ENCODE measurements at places on chromosomes 13 and 19. TPM values are rescaled to one million over a fixed set of nuclear protein-coding genes. Genes with fewer than 3 reads are reported as not detected.
A peak's percentile ranks its signal among the peaks of the same experiment; 100 is the strongest.

DNA sequence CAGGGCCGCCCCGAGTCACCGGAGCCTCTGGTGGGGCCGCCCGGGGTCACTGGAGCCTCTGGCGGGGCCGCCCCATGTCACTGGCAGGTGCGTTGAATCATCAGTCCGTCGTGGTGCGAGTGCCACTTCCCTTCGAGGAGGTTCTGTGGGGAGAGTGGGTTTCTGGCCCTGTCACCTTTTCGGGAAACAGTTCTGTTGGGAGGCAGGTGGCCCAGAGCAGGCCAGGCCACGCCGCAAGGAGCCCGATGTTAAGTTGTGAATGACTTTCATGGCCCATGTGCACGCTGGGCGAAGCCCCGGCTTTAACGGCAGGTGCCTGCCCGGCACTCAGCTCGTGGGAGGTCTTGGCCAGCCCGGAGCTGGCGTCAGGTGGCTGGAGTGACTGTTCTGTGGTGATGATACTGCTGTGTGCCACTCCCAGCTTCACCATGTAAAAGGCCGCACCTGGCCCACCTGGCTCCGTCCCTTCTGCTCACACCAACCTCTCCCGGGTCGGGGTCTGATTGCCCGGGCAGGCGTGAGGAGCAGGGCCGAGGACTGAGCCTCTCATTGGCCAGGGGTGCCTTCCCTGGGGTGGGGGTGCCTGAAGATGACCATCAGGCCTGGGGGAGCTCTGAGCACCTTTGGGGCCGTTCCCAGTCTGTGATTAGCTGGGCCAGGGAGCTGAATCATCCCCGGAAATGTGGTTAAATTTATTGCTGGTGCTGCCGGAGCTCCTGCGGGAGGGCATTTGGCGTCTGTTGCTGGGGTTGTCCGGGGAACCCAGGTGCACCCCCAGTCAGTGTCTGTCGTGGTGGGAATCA is 29.2 kb downstream of the CSNK1G2 start:
- H3K36me3 ChIP-seq = peaks cover 21% of the 10 kb centered on the region
- no peaks in the 10 kb centered on the region for H3K4me1 ChIP-seq
- no peak for DNase-seq

NCAN gene
- not detected for total RNA-seq

PPP1R12C gene
- total RNA-seq = 120 TPM

GRCh38 chr19:55626350-55626749 is 2.0 kb upstream of the ZNF784 start:
- H3K27ac ChIP-seq = no peak overlapping the region
- no peak overlapping the region for H3K4me3 ChIP-seq
- no peaks in the 10 kb centered on the region for H3K36me3 ChIP-seq
- H3K4me1 ChIP-seq = peaks cover 8% of the 10 kb centered on the region
- H3K27me3 ChIP-seq = no peaks in the 10 kb centered on the region

- H3K27me3 ChIP-seq = no peaks in the 10 kb centered on the region
- H3K4me3 ChIP-seq = no peak overlapping the region
- H3K4me1 ChIP-seq = no peaks in the 10 kb centered on the region
- H3K36me3 ChIP-seq = no peaks in the 10 kb centered on the region
- H3K27ac ChIP-seq = no peak overlapping the region
These were observed 77.6 kb downstream of the TSC22D1 start for GRCh38 chr13:44498502-44498901.

- no peaks in the 10 kb centered on the region for H3K36me3 ChIP-seq
- H3K4me3 ChIP-seq = no peak overlapping the region
- no peaks in the 10 kb centered on the region for H3K4me1 ChIP-seq
- no peak overlapping the region for H3K27ac ChIP-seq
- DNase-seq = no peak
These were observed 1539.4 kb downstream of the EFNB2 start for GRCh38 chr13:104996022-104996421.

DNA sequence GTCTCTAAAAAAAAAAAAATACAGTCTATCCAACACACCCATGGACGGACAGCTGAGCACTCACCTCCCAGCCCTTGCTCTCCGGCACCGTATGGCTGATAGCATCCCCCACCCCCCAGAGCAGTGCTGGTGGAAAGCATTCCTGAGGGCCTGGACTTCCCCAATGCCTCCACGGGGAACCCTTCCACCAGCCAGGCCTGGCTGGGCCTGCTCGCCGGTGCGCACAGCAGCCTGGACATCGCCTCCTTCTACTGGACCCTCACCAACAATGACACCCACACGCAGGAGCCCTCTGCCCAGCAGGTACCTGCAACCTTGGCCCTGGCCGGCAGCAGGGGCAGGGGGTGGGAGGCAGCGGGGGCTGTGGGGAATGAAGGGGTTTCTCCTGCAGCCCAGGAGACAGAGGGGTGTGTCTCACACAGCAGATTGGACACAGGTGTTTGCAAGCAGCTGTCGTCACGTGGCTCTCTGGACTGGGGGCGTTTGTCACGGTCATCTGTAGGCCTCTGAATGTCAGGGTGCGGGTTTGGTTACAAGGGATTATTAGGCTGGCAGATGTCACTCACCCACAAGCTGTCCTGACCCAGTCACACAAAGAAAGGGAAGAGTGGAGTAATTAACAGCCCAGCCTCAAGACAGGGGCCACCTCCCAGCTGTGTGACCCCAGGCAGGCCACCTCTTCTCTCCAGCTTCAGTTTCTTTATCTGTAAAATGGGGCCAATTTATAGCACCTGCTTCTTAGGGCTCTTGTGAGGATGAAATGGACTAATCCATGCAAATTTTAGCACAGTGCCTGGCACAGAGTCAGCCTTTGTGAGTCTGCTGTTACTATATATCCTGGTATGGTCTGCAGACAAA is 19.3 kb downstream of the PLD3 start:
- no peak overlapping the region for H3K27ac ChIP-seq
- no peak for DNase-seq
- H3K4me1 ChIP-seq = peaks cover 7% of the 10 kb centered on the region

FBL gene
- 123 TPM for total RNA-seq

SPRED3 gene
- total RNA-seq = 1.6 TPM

- no peak for DNase-seq
- no peaks in the 10 kb centered on the region for H3K27me3 ChIP-seq
- no peak overlapping the region for H3K4me3 ChIP-seq
- peak overlapping the region; percentile 88 for H3K27ac ChIP-seq
These were observed 8.2 kb downstream of the BCKDHA start for GRCh38 chr19:41405776-41406175.

ADGRL1 gene
- total RNA-seq = 26.3 TPM

ZNF540 gene
- total RNA-seq = 6.1 TPM

DNA sequence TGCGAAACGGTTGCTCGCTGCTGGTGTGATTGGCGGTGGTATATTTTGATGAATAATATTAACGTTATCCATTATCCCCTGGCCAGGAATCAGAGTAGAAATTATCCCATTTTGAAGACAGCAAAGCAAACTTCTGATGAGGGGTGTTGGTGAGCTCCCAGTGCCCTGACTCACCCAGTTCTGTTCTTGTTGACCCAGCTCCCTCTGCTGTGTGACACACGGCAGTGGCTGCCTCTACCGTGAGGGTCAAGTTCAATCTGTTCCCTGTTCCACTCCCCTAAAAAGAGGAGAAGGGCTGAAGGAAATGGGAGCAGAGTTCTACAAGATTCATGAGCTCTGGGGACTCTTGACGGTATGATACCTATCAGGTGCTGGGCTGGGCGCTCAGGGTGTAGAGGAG is 2.0 kb downstream of the CAMSAP3 start:
- peaks cover 33% of the 10 kb centered on the region for H3K27me3 ChIP-seq
- no peak overlapping the region for H3K27ac ChIP-seq
- DNase-seq = no peak
- no peaks in the 10 kb centered on the region for H3K4me1 ChIP-seq

CLEC11A gene
- 13.3 TPM for total RNA-seq

GRCh38 chr13:41568972-41569351 is 111.6 kb downstream of the RGCC start:
- H3K36me3 ChIP-seq = peaks cover 4% of the 10 kb centered on the region
- H3K4me3 ChIP-seq = no peak overlapping the region
- DNase-seq = no peak

DMKN gene
- total RNA-seq = 79.8 TPM

GRCh38 chr19:6779206-6779605 is 6.7 kb downstream of the VAV1 start:
- H3K4me3 ChIP-seq = no peak overlapping the region
- H3K36me3 ChIP-seq = no peaks in the 10 kb centered on the region
- peaks cover 12% of the 10 kb centered on the region for H3K4me1 ChIP-seq
- H3K27ac ChIP-seq = no peak overlapping the region

DNA sequence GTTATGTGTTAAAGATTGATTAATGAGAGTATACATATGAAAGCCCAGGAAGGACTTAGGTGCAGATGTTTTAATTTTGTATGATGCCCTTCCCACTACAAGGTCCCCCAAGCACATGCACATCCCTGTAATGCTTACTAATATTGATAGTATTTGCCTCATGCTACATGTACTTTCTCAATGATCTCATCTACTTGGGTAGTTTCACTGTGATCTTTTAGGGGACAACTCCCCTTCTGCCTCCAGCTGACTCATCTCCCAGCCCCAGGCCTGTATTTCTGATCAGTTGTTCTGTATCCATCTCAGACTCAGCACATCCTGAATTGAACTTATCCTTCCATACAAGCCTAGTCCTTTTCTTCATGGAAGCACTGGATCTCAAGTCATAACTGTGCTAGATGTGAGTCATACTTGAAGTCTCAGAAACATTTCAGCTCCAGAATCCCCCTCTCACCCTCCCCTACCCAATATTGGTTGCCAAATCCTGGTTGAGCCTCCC is 49.4 kb upstream of the INTS6 start:
- H3K27ac ChIP-seq = no peak overlapping the region
- H3K4me3 ChIP-seq = no peak overlapping the region
- no peaks in the 10 kb centered on the region for H3K27me3 ChIP-seq

ALOX5AP gene
- total RNA-seq = 195 TPM

GRCh38 chr13:71290963-71291841 is 575.8 kb downstream of the DACH1 start:
- no peaks in the 10 kb centered on the region for H3K36me3 ChIP-seq
- DNase-seq = no peak
- peaks cover 5% of the 10 kb centered on the region for H3K4me1 ChIP-seq

DNA sequence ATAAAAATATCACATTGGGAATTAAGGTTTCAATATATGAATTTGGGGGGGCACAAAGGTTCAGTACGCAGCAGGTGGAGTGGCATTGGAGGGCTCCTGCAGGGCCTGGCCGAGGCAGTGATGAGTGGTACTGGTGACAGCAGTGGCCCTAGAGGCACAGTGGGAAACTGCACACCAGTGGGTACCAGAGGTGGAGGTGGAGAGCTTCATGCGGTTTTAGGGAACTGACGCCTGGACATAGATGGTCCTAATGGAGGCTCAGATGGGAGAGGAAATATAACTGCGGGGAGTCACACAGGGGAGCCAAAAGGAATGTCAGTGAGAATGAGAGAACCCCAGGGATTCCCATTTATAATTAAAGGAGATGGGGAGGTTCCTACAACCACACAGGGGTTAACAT is 156.2 kb downstream of the COG6 start:
- H3K4me1 ChIP-seq = no peaks in the 10 kb centered on the region
- no peaks in the 10 kb centered on the region for H3K27me3 ChIP-seq
- H3K27ac ChIP-seq = no peak overlapping the region
- H3K4me3 ChIP-seq = no peak overlapping the region
- no peak for DNase-seq
- no peaks in the 10 kb centered on the region for H3K36me3 ChIP-seq

DNA sequence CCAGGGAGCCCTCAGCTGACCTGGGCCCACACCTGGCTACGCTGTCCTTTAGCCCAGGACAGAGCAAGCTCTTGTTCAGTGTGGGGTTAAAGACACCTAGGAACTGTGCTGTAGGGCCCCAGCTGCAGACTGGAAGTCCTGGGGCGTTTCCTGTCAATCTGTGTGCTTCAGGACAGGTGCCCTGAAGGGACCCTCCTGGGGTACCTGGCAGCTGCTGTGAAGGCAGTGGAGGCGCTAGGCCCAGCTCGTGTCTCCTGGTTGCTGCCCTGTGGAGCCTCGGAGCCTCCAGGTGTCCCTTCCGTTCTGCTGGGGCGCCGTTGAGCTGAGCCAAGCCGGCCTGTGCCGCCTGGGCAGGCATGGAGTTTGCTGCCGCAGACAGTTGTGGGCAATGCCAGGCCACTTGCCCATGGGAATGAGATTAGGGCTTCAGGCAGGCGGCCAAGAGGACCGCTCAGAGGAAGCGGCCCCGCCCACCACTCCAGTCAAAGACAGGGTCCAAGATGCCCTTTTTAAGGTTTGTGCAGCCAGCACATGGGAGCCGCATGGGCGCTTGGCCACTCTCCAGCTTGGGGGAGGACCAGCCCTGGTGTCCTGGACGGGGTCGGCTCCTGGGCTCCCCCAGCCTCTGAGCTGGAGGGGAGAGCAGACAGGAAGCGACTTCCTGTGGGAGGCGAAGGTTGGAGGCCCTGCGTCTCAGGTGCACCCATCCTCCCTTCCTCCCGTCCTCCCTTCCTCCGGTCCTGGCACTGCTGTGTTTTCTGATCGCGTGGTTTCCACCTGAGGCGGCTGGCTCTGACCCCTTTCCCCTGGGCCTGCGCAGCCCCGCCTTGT is 4.0 kb downstream of the PTBP1 start:
- H3K27me3 ChIP-seq = no peaks in the 10 kb centered on the region
- H3K27ac ChIP-seq = peak overlapping the region; percentile 61
- peaks cover 48% of the 10 kb centered on the region for H3K4me1 ChIP-seq

KIR2DL4 gene
- total RNA-seq = 0.46 TPM

- no peaks in the 10 kb centered on the region for H3K4me1 ChIP-seq
- H3K27ac ChIP-seq = no peak within 1 kb of the TSS
- no peak within 1 kb of the TSS for H3K4me3 ChIP-seq
- H3K27me3 ChIP-seq = peaks cover 42% of the 10 kb centered on the region
These were observed at the start of gene SMIM44 for GRCh38 chr19:3483226-3483628. SMIM44 (minus strand) TSS chr19:3483441; CDS start chr19:3483403, 38 bp downstream.

DNA sequence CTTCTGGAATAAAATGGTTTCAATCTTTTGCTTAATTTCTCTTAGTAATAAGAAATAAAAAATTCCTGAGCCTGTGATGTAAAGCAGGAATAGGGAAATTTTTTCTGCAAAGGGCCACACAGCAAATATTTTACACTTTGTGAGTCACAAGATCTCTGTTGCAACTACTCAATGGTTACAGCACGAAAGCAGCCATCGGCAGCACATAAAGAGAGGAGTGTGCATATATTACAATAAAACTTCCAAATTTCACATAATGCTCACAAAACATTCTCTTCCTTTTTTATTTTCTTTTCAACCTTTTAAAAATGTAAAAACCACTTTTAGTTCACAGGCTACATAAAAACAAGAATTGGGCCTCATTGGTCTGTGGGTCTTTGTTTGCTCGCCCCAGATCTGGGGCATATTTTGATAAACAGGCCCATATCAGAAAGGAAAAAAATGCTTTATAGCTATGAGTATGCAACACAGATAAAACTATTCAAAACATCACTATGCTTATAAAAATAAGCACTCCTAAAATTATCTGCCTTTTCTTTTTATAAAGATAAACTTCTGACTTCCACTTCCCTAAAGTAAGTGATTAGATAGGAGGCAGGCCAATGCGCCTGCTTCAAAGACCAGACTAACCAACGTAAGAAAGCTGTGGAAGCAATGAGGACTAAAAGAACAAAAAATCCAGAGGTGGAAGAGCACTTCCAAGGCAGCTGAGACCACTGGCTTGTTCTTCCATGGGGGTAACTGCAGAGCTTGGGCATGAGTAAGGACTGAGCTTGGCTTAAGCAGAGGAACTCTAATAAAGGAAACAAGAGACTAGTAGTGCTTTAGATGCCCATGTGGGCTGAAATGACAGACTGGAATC is 26.5 kb downstream of the MYCBP2 start:
- DNase-seq = no peak
- H3K27me3 ChIP-seq = no peaks in the 10 kb centered on the region
- H3K4me1 ChIP-seq = peaks cover 45% of the 10 kb centered on the region
- H3K36me3 ChIP-seq = no peaks in the 10 kb centered on the region
- peak overlapping the region; percentile 1 for H3K4me3 ChIP-seq
- H3K27ac ChIP-seq = peak overlapping the region; percentile 55

Measured in upper lobe of right lung (tissue), 1 donor.